ENCODE measurements at places on chromosomes 6 and 20. TPM values are rescaled to one million over a fixed set of nuclear protein-coding genes. Genes with fewer than 3 reads are reported as not detected.

Gene TMEM63B
- total RNA-seq: 17.6 TPM

Gene BEND6
- total RNA-seq: not detected

DNA sequence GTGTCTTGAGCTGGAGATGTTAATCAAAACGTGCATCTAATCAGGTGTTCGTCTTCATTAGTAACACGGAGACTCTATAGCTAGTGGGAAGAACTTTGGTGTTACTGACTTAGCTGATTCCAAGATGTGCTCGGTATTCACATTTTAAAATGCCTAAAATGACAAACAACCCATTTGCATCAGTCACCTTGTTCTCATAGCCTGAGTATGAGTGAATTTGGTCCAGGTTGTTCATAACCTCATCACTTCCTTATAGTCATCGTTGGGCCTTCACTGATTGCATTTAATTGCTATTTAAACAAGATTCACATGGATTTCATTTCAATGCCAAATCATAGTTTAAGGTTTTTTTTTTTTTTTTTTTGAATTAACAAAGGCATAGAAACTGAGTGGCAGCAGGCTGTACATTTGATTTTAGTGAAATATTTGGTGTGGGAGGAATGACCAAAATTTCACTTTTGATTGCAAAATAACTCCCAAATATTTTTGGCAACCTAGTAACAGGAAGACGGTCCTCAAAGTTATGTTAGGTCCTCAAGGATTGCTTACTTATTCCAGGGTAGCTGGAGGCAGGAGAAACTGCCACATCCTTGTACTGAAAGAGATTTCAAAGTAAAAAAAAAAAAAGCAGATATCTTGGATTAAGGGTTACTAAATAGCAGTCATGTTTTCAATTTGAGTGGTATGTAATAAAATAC is 104.7 kb downstream of the JARID2 start:
- no peak for DNase-seq

- no peak for DNase-seq
Observed at GRCh38 chr20:63224412-63225081, 8.6 kb upstream of the YTHDF1 start.

- DNase-seq: peak; percentile 80
Observed at GRCh38 chr20:51497542-51498467, 44.7 kb downstream of the NFATC2 start.

DNA sequence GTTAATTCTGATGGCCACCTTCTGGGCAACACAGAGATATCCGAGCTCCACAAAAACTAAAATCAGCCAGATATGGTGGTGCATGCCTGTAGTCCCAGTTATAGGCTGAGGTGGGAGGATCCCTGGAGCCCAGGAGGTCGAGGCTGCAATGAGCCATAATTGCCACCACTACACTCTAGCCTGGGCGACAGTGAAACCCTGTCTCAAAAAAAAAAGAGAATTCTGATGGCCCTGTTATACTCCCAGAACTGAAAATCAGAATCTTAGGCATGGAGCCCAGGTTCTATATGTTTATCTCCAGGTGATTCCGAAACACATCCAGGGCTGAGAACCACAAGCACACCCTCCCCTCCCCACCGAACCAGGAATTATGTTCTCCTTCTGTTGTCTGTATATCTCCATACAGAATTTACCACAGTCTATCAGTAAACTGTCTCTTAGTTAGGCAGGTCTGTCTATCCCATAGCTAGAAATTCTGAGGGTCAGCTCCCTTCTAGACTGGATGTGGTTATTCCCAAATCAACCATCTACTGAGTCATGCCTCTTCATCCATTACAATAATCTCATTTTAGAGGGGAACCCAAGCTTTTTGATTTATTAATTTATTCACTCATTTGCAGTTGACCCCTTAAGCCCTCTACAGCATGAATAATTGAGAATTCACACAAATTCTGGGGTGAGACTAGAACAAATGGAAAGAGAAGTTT is 24.8 kb upstream of the CCND3 start:
- no peak for DNase-seq

DNA sequence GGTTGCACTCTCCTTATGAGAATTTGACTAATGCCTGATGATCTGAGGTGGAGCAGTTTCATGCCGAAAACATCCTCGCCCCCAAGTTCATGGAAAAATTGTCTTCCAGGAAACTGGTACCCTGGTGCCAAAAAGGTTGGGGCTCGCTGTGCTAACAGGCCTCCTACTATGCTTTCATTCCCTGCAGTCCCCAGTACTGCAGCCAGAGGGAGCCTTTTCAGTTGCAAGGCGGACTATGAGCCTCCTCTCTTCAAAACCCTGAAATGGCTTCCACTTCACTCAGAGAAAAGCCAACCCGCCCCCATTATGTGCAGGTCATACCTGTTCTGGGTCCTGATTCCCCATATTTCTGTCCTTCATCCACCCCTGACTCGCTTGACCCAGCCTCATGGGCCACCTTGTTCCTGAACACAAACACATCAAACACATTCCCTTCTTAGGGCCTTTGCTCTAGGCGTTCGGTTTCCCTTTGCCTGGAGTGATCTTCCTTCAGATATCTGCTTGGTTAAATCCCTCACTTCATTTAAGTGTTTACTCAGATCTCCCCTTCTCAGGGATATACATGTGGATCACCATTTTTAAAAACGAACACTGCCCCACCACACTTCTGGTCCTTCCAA is 173.7 kb downstream of the PHACTR1 start:
- no peak for DNase-seq

Gene WFDC13
- total RNA-seq: not detected

Gene GSTA1
- not detected for total RNA-seq

- DNase-seq: no peak
Observed at GRCh38 chr6:169289257-169289618, 35.6 kb upstream of the THBS2 start.

Gene MCHR2
- not detected for total RNA-seq

Gene MACROD2
- 2.0 TPM for total RNA-seq

- no peak for DNase-seq
Observed at GRCh38 chr6:111724039-111724438, 118.4 kb upstream of the TRAF3IP2 start.

DNA sequence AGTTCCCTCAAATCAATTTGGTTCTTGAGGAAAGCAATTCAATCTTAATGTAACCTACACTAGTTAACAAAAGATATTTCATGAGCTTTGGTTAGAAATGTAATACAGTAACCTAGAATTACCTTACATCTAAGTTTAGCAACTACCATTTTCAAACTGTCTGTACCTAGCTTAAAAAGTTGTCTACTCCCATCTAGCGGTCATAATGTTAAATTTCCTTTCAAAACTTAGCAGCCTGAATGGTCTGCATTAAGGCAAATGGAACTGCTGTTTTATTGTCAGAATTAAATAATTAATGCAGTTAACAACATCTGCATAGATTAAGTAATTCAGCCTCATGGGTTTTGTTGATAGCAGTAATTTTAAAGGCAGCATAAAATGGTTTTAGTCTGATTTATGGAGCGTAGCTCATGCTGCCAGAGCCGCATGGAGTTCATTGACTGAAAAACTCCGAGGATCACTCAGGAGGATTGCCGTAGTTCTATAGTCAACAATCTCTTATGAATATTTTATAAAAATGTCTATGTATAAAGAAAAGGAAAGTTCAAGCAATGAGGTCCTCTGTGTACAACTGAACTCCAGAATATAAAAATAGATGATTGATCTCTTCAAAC is 485.4 kb upstream of the MANEA start:
- no peak for DNase-seq

DNA sequence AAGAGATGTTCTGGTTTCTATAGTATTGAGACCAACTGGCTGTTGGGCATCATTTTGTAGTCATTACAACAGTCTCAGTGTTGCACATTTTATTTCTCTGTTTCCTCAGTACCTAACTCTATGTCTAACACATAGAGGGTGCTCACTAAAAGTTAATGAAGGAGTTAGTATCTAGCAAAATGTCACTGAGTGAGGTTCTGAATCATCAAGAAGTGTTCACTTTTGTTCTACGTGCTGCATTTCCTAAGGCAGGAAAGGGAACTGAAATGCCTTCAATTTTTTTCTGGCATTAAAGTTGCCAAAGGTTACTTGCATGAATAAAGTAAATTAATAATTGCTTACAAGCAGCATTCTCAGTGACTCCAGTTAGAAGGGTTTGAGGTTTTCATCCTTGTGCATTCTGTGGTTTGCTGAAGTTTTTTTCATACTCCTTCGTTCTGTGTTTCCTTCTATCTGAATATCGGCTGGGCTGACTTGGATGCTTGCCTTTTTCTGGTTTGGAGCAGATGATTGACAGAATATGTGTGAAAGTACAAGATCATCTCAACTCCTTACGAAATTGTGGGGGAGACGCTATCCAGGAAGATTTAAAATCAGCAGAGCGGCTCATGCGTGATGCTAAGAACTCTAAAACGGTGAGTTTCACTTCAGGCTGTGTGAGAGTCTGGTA is 114.5 kb upstream of the SCGN start:
- no peak for DNase-seq

Gene HTR1B
- not detected for total RNA-seq

DNA sequence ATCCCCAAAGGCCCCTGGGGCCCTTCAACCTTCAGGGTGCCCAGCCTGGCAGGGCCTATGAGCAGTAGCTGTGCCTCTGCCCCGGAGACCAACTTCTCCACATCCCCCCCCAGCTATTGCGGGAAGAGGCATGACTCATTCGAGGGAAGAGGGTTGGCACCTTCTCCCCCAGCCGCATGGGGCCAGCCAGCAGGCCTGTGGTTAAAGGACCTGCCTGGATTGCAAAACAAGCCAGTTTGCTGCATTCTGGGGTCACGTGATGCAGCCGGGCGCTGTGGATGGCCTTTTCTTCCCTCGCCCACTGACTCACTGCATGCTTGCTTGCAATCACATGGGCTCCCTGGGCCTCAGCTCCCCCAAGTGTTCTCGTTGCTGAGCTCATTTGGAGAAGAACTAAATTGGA is 182.5 kb downstream of the MAFB start:
- DNase-seq: peak; percentile 94

GRCh38 chr20:25529295-25529951 is 55.9 kb downstream of the NINL start:
- DNase-seq: no peak

Gene MUC22
- not detected for total RNA-seq

GRCh38 chr6:15264412-15264811 is 18.5 kb downstream of the JARID2 start:
- DNase-seq: no peak

Gene STX7
- 70.7 TPM for total RNA-seq

GRCh38 chr6:83893024-83893423 is 33.5 kb downstream of the CYB5R4 start:
- no peak for DNase-seq

DNA sequence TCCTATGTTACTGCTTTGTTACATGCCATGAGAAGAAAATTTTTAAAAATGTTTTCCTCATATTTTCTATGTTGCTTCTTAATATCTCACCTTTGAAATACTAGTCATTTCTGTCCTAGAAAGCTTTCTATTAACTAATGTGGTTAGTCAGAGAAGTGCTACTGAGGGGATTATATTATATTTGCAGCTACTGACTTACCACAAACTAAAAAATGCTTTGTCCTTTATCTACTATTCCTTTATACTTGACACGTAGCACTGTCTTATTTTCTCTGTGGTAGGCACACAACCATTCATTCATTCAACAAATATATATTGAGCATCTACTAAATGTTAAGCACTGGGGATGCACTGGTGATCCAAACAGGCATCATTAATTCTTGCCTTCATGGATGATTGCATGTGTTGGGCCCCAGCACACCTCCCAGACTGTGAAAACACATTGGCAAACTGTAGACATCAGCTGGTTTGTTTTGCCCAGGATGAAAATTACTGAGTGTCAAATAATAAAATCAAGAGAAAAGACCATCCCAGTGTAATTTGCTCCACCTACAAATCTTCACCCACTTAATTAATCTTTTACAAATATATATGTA is 10.7 kb upstream of the MLIP start:
- no peak for DNase-seq

GRCh38 chr6:76166297-76166696 is 93.8 kb upstream of the IMPG1 start:
- no peak for DNase-seq

GRCh38 chr6:148723484-148723883 is 23.3 kb upstream of the UST start:
- DNase-seq: no peak

DNA sequence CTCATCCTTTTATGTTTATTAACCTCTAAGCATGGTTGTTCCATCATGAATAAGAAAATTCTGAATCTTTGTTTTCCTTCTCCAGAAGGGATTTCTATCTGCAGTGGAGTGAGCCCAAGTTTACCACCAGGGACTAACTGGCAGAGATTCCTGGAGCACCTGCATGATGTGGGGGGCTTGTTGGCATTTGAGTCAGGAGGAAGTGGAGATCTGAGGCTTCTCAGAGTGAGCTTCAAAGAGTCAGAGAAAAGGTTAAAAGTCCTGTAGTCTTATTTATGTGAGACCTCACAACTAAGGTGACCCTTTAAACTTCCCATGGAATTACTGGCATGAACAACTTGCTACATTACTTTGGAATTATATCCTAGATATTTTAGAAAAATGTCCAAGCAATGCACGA is 138.1 kb upstream of the SLC24A3 start:
- DNase-seq: no peak

GRCh38 chr6:149563203-149563927 is 2.8 kb upstream of the GINM1 start:
- no peak for DNase-seq

- DNase-seq: no peak
Observed at GRCh38 chr6:130240232-130240631, 17.5 kb upstream of the SAMD3 start.

GRCh38 chr6:73879501-73880293 is 183.7 kb downstream of the CD109 start:
- DNase-seq: no peak

GRCh38 chr6:20070047-20070446 is 142.2 kb downstream of the MBOAT1 start:
- DNase-seq: no peak

- DNase-seq: peak; percentile 58
Observed at GRCh38 chr6:168381726-168382458, 59.1 kb upstream of the SMOC2 start.

Gene MOXD1
- total RNA-seq: 9.9 TPM

GRCh38 chr20:37590938-37591490 is 63.3 kb upstream of the BLCAP start:
- DNase-seq: no peak

DNA sequence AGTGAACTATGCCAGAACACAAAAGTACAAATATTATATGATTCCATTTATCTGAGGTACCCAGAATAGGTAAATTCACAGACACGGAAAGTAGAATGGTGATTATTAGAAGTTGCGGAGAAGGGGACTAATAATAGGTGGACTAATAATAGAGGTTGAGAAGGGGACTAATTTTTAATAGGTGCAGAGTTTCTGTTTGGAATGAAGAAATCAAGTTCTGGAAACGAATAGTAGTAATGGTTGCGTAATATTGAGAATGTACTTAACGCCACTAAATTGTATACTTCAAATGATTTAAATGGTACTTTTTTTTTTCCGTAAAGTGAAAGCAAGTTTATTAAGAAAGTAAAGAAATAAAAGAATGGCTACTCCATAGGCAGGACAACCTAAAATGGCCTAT is 33.2 kb downstream of the B4GALT5 start:
- no peak for DNase-seq

GRCh38 chr20:29873946-29874345 is 1383.5 kb upstream of the DEFB115 start:
- peak; percentile 94 for DNase-seq

Gene GPX5
- total RNA-seq: not detected

Gene LY6G6D
- not detected for total RNA-seq

Gene POM121L2
- total RNA-seq: not detected

GRCh38 chr6:43851204-43851865 is 81.3 kb downstream of the VEGFA start:
- DNase-seq: no peak

Gene FKBP1C
- 0.79 TPM for total RNA-seq
